ENCODE measurements at places on chromosomes 3 and 15.

DNA sequence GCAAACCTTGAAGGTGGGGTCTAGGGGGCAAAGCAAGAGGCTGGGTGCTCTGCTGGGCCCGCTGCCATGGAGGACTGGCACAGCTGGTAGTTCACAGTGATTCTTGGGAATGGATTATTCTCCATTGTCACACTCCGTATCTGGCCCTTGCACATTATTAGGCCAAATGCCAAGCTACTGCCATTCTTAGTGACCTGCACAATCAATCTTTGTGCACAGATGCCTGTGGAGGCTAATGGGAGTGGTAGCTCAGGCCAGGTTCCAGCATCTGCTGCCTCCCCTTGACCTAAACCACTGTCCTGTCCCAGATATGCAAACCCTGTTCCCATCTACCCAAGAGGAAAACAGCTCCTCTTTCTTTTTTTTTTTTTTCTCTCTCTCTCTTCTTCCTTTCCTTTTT is 67.5 kb downstream of the TIPARP start:
- DNase-seq, result no peak

DNA sequence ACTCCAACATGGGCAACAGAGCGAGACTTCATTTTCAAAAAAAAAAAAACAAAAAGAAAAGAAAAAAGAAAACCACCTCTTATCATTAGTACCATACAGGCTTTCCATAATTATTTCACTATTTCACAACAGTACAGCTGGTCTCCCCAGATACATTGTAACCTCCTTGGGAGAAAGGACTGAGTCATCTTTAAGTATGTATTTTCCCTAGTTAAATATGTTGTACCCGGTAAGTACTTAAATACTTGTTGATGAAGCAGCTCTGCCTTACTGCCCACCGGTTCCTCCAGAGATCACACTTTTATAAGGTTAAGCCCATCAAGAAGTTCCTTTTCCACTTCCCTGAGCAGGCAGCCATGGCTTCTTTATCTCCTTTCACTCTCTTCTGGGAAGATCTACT is 789.5 kb upstream of the CFAP20DC start:
- DNase-seq, result no peak

DNA sequence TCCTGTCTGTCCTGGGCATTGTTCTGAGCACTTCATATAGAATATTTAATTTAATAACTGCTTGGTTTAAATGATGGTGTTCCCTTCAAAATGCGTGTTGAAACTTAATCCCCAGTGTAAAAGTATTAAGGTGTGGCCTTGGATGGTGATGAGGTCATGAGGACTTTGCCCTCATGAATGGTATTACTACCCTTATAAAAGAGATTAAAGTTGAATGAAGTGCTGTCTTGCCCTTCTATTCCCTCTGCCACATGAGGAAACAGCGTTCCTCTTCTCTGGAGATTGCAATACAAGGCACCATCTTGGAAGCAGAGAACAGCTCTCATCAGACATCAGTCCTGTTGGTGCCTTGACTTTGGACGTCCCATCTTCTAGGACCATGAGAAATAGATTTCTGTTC is 374.4 kb downstream of the PTPRG start:
- no peak for DNase-seq

GRCh38 chr3:187013159-187013716 is 82.9 kb downstream of the ST6GAL1 start:
- no peak for DNase-seq

- DNase-seq, result no peak
Observed at GRCh38 chr3:146605106-146605505, at the start of gene PLSCR5. PLSCR5 (minus strand) TSS chr3:146605346; CDS start chr3:146605212, 134 bp downstream.

- DNase-seq, result no peak
Observed at GRCh38 chr3:18446149-18446825, 21.1 kb upstream of the SATB1 start.

GRCh38 chr3:82568776-82569338 is 807.4 kb upstream of the GBE1 start:
- DNase-seq, result no peak

DNA sequence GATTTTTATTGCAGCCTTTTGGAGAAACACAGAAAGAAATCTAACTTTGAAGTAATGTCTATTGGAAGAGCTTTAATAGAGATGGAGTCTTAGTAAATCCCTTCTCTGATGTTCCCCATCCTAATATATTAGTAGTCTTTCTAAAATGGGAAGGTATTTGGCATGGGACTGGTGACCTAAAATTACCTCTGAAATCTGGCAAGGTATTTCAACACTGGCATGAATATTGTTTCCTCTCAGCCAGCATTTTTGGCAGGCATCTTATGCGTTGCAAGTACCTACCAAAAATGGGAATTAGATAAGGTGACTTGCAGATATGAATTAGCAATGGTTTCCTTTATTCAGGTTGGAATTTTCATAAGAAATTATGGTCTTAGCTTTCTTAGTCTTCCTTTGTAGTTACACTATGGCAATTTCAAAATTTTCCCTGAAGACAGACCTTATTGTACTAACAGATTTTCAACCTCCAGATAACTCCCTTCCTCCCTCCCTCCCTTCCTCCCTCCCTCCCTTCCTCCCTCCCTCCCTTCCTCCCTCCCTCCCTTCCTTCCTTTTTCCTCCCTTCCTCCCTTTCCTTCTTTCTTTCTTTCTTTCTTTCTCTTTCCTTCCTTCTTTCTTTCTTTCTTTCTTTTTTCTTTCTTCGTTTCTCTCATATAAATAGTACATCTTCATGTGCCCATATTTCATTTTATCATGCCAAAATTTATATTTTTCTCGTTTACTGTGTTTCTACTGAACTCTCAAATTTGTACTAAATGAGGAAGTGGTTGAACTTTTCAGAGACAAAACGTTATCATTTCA is 168.2 kb upstream of the KCNMB2 start:
- peak; percentile 56 for DNase-seq

GRCh38 chr3:60269377-60269776 is 981.9 kb downstream of the FHIT start:
- no peak for DNase-seq

DNA sequence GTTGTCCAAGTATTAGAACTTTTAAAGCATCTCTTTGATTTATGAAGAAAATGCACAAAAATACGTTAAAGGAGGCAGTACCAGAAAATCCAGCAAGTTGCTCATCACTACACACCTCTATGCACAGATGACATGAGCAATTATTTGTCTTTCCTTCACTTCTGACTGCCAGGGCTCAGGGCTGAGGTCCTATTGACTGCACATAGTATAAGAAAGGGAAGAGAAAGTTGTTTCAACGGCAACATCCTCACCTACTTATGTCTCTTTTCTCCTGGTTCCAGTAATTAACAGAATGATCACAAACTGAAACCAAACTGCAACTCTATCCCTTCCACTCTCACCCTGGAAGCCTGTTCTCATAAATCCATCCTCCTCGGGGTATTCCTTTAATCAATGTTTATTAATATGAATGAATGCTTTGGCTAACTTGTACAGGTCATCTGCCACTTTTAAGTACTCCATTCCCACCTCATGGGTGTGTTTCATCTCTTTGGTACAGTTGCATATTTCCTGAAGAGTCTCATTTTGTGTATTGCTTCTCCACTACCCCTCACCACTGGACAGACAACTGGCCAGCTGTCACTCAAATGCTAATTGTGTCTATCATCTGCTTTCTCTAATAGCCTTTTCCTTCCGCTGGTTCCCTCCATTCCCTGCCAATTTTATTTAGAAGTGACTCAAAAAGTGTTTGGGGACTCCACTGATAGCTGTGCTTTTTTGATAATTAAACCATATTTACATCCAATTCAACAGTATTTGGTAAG is 34.5 kb downstream of the RAB27A start:
- no peak for DNase-seq

GRCh38 chr3:196989721-196990262 is 21.2 kb upstream of the PIGZ start:
- no peak for DNase-seq

DNA sequence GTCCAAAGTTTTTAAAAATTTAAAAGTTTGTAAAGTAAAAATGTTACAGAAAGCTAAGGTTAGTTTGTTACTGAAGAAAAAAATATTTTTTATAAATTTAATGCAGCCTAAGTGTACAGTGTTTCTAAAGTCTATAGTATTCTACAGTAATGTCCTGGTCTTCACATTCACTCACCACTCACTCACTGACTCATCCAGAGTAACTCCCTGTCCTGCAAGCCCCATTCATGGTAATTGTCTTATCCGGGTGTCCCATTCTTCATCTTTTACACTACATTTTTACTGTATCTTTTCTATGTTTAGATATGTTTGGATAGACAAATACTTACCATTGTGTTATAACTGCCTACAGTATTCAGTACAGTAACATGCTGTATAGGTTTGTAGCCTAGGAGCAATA is 36.7 kb upstream of the ATP10A start:
- no peak for DNase-seq

GRCh38 chr15:54576298-54576935 is 598.2 kb downstream of the UNC13C start:
- DNase-seq, result no peak

GRCh38 chr3:17339132-17339575 is 403.3 kb downstream of the TBC1D5 start:
- DNase-seq, result peak; percentile 3

DNA sequence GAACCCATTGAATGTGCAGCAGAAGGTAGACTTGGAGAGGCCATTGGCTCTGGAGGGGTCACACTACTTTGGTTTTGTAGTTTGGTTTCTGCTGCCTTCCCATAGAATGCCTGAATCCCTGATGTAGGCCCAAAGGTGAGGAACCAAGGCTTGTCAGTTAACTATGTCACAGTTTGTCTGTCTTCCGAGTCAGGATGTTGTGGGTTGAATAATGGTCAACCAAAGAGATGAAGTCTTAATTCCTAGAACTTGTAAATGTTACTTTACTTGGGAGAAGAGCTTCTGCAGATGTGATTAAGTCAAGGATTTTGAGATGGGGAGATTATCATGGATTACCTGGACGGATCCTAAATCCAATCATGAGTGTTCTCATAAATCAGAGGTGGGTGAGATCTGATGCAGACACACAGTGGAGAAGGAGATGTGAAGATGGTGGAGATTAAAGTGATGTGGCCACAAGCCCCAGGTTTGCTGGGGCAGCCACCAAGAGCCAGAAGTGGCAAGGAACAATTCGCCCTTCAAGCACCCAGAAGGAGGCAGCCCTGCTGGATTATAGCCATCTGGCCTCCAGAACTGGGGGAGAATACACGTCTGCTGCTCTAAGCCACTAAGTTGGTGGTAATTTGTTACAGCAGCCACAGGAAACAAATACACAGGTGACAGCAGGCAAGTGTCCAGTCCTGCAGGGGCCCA is 2.3 kb upstream of the CCR8 start:
- no peak for DNase-seq

GRCh38 chr3:186683979-186684378 is 18.2 kb downstream of the HRG start:
- no peak for DNase-seq

- no peak for DNase-seq
Observed at GRCh38 chr3:144073698-144074097, 102.1 kb downstream of the DIPK2A start.
